ENCODE measurements at places on chromosomes 13 and 19.

DNA sequence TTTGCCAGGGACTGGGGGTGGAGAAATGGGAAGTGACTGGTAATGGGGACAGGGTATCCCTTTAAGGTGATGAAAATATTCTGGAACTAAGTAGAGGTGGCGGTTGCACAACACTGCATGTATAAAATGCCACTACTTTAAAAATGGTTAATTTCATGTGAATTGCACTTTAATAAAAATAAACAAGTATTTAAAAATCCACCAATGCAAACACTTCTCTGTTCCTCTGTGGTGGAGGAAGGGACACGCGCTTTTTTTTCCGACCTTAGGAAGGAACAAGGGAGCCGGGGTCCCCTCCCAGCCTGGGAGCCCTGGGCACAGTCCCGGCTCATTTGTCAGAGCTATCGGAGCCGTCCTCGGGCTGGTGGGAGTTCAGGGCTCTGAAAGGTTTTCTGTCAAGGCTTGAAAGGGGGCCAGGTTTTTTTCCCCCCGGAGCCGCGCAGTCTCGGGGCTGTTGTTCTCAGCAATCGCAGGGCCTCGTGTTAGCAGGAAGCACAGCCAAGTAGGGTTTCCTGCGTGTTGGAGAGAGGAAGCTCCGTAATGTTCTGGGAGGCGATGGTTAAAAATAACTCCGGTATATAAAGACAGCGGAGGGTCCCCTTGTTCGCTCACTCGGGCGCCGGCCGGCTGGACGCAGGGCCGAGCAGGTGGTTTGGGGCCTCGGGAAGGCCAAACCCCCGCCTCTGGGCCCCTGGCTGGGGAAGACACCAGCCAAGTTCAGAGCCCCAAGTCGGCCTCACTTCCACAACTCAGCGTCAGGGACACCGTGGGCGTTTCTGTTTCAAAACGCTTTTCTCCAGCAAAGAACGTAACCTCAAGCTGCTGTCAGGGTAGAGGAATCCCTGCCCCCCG lies 41.2 kb upstream of the KLF2 start:
- DNase-seq, result no peak

GRCh38 chr13:98265692-98266551 lies 88.9 kb upstream of the RNF113B start:
- no peak for DNase-seq

DNA sequence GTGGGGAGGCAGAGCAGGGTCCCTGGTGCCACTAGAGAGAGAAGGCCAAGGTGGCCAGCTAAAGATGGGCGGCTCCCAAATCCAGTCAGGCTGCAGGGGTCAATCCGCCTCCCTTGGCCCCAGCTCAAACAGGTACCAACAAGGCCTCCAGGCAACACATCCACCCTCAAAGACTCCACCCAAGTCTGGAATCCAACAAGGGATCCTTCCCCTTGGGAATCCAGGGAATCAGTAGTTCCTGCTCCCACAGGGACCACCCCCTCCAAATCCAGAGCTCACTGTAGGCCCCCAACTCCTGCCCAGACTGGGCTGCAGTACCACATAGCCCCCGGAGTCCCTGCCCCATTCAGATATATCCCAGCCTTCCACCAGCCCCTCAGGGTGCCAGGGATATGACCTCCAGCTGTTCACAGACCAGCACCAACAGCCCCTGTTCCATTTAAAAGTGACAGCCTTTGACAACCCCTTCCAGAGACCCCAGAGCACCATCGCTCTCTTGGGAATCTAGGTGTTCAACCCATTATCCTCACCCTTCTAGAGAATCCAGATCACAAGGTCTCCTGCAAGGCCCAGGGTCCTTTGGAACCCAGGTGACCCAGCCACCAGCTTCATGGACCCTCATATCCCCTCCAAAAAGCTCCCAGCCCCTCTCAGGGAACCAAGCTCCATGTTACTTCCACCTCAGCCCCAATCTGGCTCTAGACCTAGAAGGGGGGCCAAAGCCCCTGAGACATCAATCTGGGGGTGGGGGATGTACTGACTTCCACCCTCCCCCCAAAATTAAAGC lies 3.2 kb downstream of the ERF start:
- DNase-seq, result no peak

DNA sequence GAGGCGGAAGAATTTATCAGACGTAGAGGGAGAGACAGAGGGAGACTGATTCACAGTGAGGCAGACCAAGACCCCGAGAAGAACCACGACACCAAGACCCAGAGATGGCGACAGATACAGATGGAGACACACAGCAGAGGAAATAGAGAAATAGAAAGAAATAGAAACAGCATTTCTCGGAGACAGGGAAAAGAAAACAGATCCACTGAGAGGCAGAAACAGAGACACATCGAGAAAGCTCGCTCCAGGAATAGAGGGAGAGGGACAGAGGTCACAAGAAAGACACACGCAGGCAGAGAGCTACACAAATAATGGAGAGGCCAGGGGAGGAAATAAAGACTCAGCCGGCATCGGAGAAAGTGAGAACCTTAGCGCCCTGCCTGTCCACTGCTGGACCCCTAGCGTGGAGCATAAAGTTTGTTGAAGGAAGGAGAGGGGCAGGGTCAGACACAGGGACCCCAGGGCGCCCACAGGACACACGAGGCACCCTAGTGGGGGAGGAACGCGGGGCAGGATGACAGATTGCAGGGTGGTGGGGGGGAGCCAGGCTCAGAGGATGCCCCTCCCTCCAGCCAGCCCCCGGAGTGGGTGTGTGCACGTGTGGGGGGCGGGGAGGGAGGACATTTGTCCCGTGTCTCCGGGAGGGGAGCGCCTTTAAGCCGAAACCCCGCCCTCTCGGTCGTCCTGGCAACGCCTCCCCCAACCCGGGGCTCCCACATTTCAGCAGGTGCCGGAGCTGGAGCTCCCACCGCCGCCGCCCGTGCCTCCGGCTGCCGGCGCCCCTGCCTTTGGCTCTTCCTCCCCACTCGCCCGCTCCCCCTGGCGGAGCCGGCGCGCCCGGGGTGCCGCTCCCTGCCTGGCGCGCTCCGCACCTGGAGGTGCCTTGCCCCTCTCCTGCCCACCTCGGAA lies at the start of gene PRKCG:
PRKCG (plus strand) TSS at position 716 of the 909 bp plus-strand sequence. CDS start 298 bp downstream, outside the sequence.
- peak; percentile 43 for DNase-seq

- no peak for DNase-seq
Observed at GRCh38 chr19:30119180-30119908, 177.3 kb downstream of the URI1 start.

DNA sequence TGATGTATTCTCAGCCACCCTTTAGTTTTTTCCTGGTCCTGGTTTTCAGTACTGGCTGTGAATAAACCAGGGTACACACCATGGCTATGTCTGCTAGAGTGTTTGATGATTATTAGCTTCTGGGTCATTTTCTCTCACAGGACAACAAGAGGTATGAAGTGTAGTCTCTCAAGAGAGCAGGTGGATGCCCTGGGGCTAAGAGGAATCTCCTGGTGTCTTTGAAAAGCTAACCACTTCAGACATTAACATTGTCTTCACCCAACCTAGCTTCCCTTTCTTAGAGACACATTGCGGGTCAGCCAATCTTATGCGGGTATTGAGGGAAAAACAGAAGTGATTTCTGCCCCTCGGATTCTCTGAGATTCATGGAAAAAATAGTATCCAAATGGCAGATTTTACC lies 1.6 kb downstream of the ZNF730 start:
- no peak for DNase-seq

DNA sequence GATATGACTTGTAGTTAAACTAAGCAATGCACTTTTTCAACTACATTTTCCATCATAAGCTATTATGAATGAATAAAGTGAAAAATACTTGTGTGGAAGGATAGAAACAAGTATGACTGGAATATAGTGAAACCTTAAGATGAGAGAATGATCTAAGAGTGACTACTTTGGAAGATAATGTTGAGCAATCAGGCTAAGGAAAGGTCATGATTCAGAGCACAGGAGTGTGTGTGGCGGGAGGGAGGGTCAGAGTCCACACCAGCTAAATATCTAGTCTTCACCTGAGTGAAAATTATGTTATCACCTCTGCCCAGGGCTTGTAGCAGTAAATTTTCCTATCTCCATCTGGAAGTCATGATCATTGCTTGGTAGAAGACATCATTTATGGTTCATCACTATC lies 833.4 kb upstream of the ATXN8OS start:
- DNase-seq, result no peak

GRCh38 chr19:54420383-54421168 lies 5.3 kb downstream of the TTYH1 start:
- DNase-seq, result no peak

DNA sequence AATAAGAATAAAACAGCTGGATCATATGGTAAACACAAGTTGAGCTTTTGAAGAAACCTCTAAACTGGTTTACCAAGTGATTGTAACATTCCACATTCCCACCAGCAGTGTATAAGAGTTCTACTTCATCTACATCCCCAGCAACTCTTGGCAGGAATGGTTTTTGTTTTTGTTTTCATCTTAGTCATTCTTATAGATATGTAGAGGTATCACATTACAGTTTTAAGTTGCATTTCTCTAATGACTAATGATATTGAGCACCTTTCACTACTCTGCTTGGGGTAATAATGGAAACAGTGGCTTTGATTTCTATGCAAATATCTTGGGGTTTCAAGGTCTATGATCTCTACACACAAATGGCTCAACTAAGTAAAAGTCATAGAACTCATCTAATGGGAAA lies 614.5 kb downstream of the TBC1D4 start:
- DNase-seq, result no peak

DNA sequence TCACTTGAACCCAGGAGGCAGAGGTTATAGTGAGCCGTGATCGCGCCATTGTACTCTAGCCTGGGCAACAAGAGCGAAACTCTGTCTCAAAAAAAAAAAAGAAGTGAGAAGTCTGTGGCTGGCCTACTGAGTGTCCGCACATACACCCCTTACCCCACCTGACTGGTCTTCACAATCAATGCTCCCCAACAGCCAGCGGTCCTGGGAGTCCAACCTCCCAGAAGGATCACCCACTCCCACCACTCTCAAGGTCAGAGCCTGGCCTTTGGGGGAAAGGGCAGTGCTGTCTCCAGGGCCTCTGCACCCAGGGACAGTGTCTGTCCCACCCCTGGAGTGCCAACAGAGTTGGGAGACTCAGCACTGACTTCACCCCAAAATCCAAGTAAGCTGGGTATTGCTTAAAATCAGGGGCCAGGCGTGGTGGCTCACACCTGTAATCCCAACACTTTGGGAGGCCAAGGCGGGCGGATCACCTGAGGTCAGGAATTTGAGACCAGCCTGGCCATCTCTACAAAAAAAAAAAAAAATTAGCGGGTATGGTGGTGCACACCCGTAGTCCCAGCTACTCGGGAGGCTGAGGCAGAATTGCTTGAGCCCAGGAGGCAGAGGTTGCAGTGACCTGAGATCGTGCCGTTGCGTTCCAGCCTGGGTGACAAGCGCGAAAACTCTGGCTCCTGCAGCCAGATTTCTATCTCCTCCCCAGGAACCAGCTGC lies 2.3 kb upstream of the CD320 start:
- DNase-seq, result no peak

GRCh38 chr13:29005763-29006120 lies 185.6 kb downstream of the MTUS2 start:
- no peak for DNase-seq

- DNase-seq, result no peak
Observed at GRCh38 chr13:64680739-64681138, 2549.4 kb downstream of the PCDH9 start.

DNA sequence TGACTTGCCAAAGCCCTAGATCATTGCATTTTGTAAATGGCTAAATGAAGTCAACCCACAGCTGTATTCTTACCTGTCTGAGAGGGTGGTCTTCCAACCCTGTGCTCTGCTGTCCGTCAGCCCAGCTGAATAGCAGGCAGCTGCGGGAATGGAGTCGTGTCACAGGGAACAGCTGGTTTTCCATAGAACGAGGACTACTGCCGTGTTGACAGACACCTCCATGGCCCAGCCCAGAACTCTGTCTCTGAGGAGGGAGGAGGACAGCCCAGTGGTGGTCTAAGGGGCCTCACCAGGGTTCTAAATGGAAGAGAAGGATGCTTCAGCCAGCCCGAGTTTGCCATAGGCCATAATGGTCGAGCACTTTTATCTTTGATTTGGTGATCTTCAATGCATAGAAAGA lies 110.7 kb downstream of the SLC7A1 start:
- DNase-seq, result no peak

- no peak for DNase-seq
Observed at GRCh38 chr13:85255978-85256377, 543.2 kb downstream of the SLITRK6 start.

GRCh38 chr13:44932171-44932849 lies 57.0 kb downstream of the NUFIP1 start:
- DNase-seq, result no peak

DNA sequence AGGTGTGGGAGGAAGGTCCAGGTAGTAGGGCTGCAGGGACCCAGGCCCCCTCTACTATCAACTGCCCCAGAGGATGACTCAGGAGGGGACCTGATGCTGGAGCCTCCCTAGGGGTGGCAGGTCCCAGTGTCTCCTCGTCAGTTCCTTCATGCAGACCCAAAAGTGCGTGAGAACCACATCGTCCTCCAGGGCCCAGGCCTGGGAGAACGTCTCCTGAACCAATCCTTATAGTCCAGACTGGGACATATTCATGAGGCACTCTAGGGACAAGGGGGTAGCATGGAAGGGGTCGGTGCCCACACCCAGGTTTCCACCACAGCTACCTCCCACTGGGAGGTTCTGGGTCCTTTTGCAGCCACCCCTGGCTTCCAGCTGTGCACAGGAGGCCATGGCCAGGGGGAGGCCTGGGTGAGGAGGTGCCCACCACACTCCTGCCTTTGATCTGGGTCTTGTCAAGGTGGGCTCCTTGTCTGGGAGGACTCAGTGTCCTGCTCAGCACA lies 38.0 kb upstream of the TPM4 start:
- no peak for DNase-seq

DNA sequence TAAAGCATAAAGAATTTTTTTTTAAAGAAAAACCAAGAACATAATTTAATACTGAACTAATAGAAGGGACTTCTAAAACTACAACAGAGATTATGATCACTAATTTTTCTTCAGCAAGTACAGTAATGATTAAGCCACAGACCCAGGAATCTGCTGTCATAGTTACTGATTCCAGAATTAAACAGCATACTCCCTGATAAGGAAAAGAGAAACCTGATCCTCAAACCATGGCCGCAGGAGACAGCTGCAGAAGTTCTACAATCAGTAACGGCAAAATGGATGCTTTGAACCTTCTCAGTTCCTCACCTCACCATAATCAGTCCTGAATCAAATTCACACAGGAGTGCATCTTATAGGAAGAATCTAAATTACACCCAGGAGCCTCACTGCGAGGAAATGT lies 939.0 kb upstream of the SLITRK1 start:
- no peak for DNase-seq

GRCh38 chr19:688992-689391 lies 6.3 kb downstream of the PRSS57 start:
- DNase-seq, result no peak

- no peak for DNase-seq
Observed at GRCh38 chr13:20826843-20827560, 53.2 kb upstream of the EEF1AKMT1 start.

Data from SHP77 treated with DMSO at 0.1 percent for 48 hours (cell line).